ENCODE measurements at places on chromosomes 16 and 17.

GRCh38 chr17:49054342-49055092 lies 57.3 kb downstream of the IGF2BP1 start:
- no peak for DNase-seq

- DNase-seq: no peak
These were observed 4.4 kb downstream of the COPRS start for GRCh38 chr17:31854672-31855071.

GRCh38 chr16:72125635-72126428 lies 32.2 kb downstream of the DHX38 start:
- DNase-seq: no peak

DNA sequence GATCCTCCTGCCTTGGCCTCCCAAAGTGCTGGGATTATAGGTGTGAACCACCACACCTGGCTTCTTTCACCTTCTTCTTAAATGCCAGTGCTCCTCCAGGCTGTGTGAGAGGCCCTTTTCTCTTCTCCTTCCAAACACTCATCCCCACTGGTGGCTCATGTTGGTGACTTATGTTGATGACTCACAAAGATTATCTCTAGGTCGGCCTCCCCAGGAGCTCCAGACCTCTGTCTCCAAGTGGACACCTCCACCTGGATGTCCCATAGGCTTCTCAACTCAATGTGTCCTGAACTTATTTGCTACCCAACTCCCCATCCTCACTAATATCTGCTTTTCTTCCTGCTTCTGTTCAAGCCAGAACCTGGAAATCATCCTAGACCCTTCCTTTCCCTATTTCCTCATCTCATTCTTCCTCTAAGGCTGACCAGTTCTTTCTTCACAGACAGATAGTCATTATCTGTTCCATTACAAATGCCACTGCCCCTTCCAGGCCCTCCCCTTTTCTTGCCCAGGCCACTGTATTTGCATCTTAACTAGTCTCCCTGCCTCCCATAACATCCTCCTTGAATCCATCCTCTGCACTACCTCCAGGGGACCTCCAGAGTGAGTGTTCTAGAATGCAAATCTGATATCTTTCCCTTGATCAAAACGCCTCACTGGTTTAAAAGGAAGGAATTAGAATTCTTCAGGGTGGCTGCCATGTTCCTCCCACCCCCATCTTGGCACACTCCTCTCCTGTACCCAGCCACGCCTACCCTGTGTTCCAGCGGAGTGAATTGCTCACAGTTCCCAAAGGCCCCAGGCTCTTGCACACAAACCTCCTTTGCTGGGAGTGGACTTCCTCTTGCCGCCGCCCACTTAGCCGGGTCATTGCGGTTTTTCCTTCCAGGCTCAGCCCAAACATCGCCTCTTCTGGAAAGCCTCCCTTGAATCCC lies 34.8 kb upstream of the FBXO47 start:
- DNase-seq: no peak

DNA sequence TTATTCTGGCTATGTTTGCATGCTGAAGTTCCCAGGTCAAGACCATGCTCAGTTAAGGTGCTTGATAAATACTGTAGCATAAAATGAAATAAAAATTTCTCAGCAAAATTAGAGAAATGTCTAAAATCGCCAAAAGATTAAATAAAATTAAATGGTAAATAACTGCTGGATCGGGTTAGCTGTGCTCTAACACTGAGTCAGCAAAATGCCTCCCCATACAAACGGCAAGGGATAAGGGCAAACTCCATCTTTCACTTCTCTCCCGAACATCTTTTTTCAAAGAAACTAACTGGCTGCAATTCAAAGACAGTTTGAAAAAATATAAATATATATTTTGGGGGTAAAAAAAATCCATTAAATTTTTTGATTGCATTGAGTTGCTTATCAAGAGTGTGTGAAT lies 162.2 kb upstream of the ZFHX3 start:
- DNase-seq: no peak

GRCh38 chr17:58377093-58377601 lies 25.1 kb upstream of the SUPT4H1 start:
- no peak for DNase-seq

DNA sequence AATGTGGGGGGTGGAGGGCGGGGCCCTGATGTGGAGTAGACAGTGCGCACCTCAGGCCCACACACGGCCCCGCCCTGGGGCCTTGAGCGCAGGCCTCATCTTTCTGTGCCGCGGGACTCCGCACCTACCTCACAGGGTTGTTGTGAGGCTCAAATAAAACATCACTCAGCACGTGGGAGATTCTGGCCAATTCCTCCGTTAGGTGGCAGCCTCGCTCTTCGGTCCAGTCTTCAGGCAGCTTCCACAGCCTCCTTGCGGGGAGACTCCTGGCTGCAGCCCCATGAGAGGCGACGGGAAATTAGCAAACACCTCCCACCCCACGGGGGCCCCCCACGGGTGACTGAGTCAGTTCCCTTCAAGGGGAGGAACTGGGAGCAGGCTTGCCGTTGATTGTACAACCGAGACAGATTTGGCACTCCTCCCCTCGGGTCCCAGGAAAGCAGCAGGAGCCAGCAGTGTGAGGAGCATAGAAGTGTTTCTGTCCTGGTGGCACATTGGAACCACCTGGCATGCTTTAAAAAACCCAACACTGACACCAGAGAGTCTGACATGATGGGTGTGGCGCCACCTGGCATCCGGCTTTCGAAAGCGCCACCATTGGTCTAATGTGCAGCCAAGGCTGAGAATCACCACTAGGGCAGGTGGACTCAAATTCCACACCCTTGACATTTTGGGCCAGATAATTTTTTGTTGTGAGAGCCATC lies 7.6 kb downstream of the MRM1 start:
- DNase-seq: peak; percentile 74

DNA sequence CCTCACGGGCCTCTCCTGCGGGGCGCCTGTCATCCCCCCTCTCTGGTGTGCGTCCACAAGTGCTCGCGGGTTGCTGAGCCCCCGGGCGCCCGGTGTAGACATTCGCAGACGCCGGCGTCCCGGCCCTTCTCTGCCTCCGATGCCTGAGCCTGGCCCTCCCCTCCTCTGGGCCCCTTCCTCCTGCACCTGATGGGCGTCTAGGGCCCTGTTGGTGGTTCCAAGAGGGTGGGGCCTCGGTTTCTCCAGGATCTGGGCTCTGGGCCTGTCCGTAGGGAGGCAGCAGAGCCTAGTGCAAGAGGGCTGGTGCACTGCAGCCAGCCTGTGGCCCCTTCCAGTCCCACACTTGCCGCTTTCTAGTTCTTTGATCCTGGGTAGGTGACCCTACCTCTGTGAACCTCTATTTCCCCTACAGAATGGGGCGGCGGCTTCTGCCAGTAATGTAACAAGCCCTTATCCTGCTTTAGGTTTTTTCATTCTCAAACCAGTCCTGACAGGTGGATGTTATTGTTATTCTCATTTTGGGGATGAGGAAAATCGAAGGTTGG lies 623 bp downstream of the E4F1 start:
- DNase-seq: no peak

GRCh38 chr17:45136846-45137560 lies 1.5 kb downstream of the ACBD4 start:
- DNase-seq: no peak

DNA sequence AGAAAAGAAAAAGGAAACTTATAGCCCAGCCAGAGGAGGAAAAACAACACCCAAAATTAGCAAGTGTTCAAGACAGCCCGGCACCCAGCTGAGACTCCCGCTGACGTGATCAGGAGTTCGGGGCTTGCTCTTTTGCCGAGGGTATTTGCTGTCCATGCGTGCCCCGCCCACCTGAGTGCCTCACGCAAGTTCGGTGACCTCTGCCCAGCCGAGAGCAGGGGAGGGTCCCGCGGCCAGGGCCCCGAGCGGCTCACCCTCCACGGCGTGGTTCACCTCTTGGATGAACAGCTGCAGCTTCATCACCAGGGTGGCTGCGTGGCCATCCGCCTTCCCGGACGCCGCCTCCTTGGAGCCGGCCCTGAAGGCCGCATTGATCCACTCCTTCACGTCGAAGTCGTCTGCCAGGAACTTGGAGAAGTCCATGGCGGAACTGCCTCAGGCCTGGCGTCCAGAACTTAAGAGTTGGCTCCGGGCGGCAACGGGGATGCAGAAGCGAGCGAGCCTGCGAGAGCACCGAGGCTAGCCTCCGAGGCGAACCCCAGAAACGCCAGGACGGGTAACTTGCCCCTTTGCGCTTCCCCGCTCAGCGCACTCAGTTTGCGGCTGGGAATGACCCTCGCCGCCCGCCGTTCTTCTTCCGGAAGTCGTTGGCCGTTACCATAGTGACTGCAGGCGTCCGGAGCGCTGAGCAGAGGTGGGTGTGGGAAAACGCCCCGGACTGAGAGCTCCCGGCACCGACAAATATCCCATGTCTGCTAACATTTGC lies at the start of gene COG7:
TSS of gene COG7 (minus strand) at position 618 of the 766 bp plus-strand sequence. CDS start at position 423, 195 bp downstream.
- peak; percentile 71 for DNase-seq

DNA sequence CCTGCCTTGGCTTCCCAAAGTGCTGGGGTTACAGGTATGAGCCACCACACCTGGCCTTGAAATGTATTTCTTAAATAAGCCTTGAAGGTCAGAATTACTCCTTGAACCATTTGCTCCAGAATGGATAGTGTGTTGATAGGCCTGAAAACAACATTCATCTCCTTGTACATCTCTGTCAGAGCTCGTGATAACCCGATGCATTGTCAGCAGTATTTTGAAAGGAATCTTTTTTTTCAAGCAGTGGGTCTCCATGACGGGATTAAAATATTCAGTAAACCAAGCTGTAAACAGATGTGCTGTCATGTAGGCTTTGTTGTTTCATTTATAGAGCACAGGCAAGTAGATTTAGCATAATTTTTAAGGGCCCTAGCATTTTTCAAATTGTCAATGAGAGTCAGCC lies 16.6 kb downstream of the NSRP1 start:
- DNase-seq: no peak

DNA sequence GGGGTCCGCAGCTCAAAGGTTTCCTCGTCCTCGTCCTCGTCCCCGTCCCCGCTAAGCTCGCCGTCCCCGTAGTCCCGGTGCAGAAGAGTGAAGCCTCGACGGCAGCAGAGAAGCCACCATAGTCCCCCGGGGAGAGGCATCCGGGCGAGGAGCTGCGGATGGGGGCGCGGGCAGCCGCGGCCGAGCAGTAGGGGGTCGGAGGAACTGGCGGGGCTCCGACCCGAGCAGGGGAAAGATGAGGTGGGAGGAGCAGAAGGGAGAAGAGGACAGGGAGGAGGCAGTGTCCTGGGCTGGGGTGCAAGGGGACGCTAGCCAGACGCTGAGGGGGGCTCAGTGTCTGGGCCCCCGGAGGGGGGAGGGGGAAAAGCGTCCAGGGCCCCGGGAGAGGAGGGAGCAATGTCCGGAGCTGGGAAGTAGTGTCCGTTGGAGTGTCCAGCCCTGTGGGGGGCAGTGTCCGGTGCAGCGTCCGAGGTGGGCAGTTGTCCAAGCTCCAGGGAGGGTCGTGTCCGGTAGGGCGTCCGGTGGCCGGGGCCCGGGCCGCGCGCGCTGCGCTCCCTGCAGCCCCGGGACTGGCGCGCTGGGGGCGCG lies at the start of gene PLEKHH3:
TSS of gene PLEKHH3 (minus strand) at position 571 of the 588 bp plus-strand sequence. CDS start at position 140, 431 bp downstream.
- peak; percentile 61 for DNase-seq

DNA sequence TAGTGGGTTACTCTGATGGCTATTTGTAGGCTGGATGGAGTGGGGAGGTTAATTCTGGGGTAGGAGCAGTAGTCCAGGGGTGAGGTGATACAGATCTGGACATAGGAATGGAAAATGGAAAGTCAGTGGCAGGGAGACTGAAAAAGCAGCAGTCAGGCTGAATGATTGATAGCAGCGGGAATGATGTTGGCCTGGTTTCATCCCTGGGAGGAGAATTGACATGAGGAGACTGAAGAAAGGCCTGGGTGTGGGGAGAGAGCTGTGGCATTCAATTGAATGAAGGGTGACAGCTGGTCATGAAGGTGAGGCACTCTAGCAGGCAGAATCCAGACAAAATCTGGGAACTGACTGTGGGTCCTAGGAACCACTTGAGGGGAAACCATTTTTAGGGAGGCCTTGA lies 34.7 kb upstream of the CLEC18A start:
- no peak for DNase-seq

GRCh38 chr17:75153780-75154194 lies 525 bp downstream of the JPT1 start:
- DNase-seq: peak; percentile 12

DNA sequence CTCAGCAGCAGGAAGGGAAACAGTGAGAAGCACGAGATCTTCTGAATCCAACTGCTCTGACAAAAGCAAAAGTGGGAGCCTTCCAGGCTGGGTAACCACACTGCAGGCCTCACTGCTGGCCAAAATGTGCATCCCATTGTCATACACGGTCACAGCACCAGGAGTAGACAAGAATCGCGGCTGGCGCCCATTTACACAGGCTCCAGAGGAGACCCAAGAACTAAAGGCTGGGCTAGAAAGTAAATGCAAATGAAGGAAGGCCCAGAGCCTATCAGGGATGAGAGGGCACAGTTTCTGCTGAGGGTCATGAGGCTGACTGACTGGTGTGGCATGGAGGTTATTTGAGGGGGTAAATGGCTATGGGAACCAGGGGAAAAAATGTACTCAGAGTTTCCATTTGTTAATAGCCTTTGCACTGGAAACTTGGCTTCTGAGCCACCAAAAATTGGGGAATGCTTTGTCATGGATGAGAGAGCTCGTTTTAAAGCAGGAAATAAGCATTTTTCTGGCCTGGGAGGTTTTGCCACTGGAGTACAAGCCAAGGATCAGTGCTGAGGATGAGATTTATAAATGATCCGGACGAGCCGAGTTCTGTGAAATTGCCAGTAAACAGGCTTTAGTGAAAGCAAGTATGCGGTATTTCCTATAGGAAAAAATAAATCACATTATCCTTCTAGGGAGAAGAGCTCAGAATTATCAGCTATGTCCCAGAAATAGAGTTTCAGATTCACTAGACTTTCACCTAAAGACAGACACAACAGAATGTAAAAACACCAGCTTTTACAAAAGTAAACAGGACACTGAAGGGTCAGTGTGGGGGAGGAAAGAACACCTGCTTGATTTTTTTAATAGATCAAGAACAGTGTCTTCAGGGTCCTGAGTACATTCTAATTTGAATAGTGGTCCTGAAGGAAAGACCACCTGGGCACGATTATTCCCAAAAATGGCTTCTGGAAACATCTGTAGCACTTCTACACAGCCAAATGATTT lies 66.9 kb upstream of the GSG1L start:
- DNase-seq: no peak

DNA sequence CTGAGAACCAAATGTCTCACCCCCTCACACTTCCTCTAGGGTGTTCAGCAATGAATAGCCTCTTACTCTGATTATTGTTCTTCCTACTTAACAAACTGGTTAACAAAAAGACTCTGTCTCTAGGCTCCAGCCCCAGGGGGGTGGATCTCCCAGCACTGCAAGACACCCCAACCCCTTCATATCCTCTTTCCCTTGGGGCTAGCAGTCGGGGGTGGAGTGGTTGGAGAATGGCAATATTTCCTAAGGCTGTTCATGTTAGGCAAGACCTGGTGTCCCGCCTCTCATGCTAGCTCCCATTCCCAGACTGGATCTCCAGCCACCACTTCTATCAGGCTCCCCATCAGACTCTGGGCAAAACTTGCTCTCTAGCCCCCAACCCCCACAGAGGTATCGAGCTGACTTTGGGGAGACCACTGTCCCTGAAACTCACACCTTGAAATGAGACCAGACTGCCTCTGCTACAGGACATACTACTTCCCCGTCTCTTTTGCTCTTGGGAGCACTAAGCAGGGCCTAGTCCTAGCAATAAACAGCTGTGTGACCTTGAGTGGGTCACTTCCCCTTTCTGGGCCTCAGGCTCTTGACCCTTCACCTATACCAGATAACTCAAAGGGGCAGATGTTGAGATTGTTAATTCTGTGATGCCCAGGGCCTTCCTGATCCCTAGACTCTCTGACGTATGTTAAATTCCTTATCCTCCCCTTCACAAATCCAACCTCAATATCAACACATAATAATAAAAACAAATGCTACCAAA lies 2.4 kb downstream of the SLC25A35 start:
- DNase-seq: no peak

- no peak for DNase-seq
These were observed 26.2 kb downstream of the ADCY7 start for GRCh38 chr16:50292566-50292948.
